NCI-H1930 (cell line): ENCODE measurements at places on chromosomes 7 and 10.

DNA sequence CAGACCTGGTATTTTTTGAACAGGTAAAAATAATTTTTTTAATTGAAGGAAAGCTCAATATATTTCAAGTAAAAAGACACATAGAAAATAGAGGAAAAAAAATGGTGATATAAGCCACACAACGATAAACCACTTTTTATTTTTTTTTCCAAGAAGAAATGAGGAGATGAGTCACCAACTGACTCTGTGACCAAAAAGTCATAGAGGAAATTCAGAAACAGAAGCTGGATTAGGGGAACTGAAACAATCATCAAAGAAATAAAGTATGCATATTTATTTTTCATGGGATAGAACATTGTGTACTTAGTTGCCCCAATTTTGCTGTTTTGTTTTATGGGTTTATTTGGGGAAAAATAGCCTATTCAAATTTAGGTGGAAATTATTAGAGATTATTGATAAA, 176.8 kb upstream of the AGR3 start:
- DNase-seq: no peak

- no peak for DNase-seq
These were observed 56.8 kb downstream of the TNS3 start for GRCh38 chr7:47525066-47525623.

GRCh38 chr10:108515821-108516220, 1351.3 kb upstream of the SORCS1 start:
- no peak for DNase-seq

DNA sequence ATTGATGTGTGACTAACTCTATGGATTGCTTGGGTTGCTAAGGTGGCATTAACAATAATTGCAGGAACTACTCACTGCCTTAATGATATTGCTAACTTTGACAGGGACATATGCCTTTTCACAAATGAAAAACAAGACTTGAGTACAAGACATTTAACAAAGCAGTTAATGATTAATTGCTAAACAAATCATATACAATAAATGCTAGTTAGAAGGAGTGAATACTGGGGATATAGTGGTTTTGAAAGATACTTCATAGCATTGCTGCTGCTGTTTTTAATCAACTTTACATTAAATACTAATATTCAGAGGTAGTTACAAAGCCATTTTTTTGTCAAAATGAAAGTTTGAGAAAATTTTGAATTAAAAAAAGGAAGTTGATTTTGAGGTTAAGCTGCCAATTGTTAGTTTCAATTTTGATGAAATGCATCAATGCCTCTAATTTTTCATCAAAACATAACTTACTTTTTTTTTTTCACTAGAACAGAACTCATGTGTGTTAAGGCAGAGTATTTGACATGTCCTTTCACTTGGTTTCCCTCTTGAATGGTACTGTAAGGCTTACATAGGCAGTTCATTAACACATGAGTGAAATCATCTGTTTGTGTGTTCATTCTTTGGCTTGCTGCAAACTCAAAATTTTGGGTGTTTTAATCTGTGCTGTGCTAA, 106.2 kb upstream of the SEMA3D start:
- no peak for DNase-seq

DNA sequence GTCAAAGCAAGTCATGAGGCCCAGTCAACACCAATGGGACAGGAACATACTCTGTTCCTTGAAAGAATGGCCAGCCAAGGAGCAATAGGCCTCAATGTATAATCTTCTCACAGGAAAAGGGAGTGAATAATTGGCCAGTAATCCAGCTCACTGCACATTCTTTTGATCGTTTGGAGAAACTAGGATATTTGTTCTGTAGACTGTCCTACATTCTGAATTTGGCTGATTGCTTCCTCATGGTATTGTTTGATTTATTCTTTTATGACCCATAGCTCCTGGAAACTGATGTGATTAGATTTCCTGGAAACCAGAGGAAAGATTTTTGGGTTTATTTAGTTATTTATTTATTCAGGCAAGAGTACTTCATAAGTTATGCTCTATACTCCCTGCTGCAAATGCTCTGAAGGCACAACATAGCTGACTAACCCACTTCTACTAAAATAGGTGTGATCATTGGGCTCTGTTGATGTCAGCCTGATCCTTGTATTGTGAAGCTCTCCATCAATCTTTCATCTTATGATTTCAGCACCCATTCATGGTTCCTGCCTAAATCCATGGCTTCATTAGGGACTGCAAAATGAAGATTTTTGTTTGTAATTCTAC, 745.2 kb downstream of the SUGCT start:
- no peak for DNase-seq

GRCh38 chr7:156466272-156466671, 174.3 kb upstream of the RNF32 start:
- no peak for DNase-seq

DNA sequence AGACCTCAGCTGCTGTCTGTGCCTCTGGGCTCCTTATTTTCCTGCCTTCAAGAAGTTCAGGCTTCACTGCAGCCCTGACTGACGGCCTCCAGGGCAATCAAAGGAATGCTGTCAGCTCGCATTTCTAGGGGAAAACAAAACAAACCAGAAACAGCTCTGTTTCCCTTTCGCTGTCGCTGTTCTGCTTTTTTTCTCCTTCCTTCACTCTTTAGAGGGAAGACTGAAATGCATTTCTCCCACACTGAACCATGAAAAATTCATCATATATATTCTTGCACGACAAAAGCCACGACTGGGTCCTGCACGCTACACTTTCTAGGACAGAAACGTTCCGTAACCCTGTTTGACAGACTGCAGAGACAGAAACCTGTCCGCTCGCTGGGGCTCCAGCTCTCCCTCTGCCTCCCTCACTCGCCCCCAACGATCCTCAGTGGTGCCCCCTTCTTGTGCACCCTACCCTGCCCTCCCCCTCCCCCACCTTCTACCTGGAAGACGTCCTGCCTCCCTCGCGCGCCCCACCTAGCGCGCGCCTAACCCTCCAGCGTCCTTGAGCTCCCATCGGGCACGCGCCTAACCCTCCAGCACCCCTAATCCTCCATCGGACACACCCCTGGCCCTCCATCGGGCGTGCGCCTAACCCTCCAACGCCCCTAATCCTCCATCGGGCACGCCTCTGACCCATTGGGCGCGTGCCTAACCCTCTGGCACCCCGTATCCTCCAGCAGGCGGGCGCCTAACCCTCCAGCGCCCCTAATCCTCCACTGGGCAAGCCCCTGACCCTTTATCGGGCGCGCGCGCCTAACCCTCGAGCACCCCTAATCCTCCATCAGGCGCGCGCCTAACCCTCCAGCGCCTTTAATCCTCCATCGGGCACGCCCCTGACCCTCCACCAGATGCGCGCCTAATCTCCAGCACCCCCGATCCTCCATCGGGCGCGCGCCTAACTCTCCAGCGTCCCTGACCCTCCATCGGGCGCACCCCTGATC, 37.1 kb downstream of the SVOPL start:
- DNase-seq: no peak
